ENCODE measurements at places on chromosomes 2 and 18. TPM values are rescaled to one million over a fixed set of nuclear protein-coding genes. Genes with fewer than 3 reads are reported as not detected.

Gene FLACC1
- total RNA-seq = 0.43 TPM

Gene HOXD10
- not detected for total RNA-seq

Gene MYOM1
- 1.7 TPM for total RNA-seq

Gene UBR3
- total RNA-seq = 21.6 TPM

Gene NCKAP5
- 1.1 TPM for total RNA-seq

Gene SIX2
- not detected for total RNA-seq

Gene ZNF521
- 17.0 TPM for total RNA-seq

Gene CD8B2
- not detected for total RNA-seq

Gene TGIF1
- total RNA-seq = 80.4 TPM

Gene ANKRD23
- 0.95 TPM for total RNA-seq

Gene DNER
- 2.8 TPM for total RNA-seq

Gene ZNF385B
- total RNA-seq = not detected

Gene SOX11
- not detected for total RNA-seq

Gene CDH19
- not detected for total RNA-seq
